ENCODE measurements at places on chromosomes 12 and 14.

- no peak for DNase-seq
Measured at GRCh38 chr14:58650857-58651256, 13.1 kb downstream of the DACT1 start.

DNA sequence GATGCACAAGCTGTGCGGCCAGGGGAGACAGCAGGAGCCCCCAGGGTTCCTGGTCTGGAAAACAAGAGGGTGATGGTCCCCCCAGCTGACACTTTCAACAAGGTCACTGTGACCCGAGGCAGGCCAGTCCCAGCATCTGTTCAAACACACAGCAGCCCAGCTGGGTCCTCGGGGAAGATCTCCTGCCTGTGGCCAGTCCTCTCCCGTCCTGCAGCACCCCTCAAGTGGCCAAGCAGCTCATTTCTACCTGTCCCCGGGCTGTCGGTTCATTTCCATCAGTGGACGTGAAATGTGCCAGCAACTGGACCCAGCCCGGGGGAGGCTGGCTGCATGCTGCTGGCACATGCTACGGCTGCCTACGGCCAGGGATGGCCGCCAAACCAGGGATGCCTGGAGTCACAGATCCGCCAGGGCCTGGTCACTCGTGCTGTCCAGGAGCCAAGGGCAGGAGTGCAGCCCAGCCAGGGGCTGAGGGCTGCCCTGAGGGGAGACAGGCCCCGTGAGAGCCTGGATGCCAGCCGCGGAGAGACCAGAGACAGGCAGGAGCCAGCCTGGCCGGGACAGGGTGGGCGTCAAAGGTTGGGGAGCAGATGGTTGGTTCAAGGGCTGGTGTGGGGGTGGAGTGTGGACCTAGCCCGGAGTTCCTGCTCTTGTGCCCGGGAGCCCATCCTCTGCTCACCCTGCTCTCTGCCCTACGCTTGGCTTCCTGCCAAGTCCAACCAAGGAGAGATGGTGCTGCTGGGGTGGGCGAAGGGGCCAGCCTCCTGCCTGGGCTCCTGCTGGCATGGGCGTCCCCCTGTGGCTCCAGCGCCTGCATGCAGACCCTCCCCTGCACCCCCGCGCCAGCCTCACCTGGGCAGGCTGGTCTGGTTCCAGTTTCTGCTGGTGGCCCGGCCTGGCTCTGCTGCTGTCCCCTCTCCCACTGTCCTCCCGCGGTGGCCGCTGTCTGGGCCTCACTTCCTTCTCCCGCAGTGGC lies 143.8 kb downstream of the ADGRD1 start:
- no peak for DNase-seq

GRCh38 chr12:129885287-129885686 lies 18.5 kb downstream of the TMEM132D start:
- no peak for DNase-seq

GRCh38 chr14:57835766-57836165 lies 30.1 kb downstream of the SLC35F4 start:
- no peak for DNase-seq

GRCh38 chr12:100539202-100539601 lies 34.3 kb upstream of the GAS2L3 start:
- DNase-seq = no peak

DNA sequence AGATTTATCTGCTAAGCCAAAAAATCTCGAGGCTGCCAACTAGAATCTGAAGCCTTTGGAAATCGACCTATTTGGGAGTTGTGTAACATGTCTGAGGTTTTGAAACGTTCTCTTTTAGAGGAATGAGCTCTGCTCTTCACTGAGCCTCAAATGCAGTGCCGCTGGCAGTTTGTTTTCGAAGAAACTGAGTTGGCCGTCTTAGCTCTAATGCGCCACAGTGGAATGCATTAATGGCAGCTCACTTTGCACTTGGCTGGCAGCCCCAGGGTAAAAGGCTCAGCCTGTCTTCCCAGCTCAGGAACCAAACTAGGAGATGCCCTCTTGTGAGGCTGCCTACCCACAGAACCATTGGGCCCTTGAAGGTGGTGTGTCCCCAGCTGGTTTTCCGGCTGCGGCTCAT lies 53.8 kb downstream of the SFSWAP start:
- no peak for DNase-seq

GRCh38 chr12:5510251-5510805 lies 78.4 kb downstream of the NTF3 start:
- no peak for DNase-seq

GRCh38 chr12:111741235-111741812 lies 25.4 kb upstream of the ALDH2 start:
- no peak for DNase-seq

DNA sequence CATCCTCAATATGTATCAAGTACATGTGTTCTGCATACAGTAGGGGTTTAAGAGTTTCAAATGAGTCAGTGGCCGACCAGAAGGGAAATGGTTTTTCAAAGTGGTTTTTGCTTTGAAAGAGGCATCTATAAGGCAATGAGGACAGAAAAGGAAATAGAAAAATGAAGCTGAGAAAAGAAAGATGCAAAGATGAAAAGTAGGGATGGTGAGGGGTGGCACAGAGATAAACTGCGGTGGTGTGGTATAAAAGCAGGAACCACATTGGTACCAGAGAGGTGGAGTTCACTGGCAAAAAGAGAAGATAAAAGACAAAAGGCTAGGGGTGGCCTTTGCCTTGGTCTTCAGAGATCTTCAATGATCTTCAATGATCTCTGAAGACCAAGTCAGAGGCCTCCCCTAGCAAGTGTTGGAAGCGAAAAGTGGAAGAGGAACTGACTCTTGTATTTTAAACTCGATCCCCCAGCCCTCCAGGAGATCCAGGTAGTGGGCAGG lies 144.0 kb upstream of the KRR1 start:
- no peak for DNase-seq

- DNase-seq = no peak
Measured at GRCh38 chr14:94051115-94051514, 25.0 kb downstream of the OTUB2 start.

- no peak for DNase-seq
Measured at GRCh38 chr14:44940211-44940610, 21.5 kb downstream of the KLHL28 start.

GRCh38 chr12:63078906-63079305 lies 72.1 kb downstream of the AVPR1A start:
- DNase-seq = no peak

DNA sequence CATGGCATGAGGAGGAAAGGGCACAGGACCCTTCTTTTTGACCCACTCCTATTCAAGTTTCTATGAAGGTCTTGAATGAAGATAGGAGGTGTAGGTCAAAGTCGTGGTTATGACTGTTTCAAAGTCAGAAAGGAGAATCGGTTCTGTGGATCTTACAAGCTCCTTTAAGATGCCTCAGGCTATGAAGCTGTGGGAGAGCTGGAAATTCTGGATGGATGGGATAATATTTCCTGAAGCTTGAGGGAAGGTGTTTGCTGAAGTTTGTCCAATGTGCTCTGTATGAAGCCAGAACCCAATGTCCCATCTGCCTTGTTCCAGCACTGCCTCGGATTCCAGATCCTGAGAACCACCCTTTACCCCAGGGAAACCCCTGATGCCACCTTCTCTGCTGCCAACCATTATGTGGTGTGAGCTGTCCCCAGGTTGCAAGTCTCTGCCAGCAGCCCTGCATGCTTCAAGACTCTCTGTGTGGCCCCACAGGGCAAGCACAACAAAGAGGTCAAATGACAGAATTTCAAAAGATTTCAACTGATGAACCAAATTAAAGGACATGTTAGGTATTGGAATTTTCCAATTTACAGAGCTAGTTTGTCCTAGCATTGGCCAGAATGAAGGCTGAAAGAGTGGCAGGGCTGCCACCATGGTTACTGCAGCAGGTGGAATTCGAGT lies 472.0 kb downstream of the RGS6 start:
- no peak for DNase-seq

- DNase-seq = no peak
Measured at GRCh38 chr14:28666961-28667360, 99.6 kb upstream of the FOXG1 start.

GRCh38 chr12:119259484-119259883 lies 75.0 kb upstream of the CCDC60 start:
- no peak for DNase-seq

GRCh38 chr12:12505544-12506495 lies 56.8 kb downstream of the DUSP16 start:
- DNase-seq = no peak
